Stimulated activated CD4-positive, alpha-beta T cell treated with anti-CD3 and anti-CD28 coated beads, Interleukin-12 subunit alpha, Interleukin-12 subunit beta, amount 100 ng/mL, for 4 hours (primary cell): ENCODE measurements at places on chromosomes 13 and 19.

- no peak for DNase-seq
These were observed 8.4 kb upstream of the KCTD12 start for GRCh38 chr13:76894401-76895110.

- no peak for DNase-seq
These were observed 86.2 kb upstream of the MBNL2 start for GRCh38 chr13:97135883-97136282.

GRCh38 chr13:95603887-95604555 lies 40.5 kb downstream of the DZIP1 start:
- DNase-seq, result no peak

GRCh38 chr19:33238481-33239149 lies 13.0 kb upstream of the SLC7A10 start:
- no peak for DNase-seq

- DNase-seq, result no peak
These were observed 533.0 kb downstream of the MYO16 start for GRCh38 chr13:109162248-109163036.

DNA sequence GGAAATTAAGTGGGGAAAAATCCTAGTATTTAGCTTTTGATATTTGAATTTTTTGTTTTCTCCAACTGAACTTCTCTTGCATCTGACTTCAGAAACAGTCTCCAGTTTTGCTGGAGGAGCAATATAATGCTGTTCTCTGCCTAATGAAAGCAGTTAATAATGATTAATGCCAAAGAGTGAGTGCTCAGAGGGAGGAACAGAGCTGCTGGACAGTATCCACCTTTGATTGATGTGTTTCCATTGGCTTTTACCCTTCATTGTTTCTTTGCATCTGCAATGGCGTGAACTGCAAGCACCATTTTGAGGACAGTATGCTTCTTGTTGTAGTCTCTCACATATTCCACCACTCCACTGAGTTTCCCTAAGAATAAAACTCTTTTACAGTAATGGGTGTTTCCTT lies 193.4 kb downstream of the ITGBL1 start:
- no peak for DNase-seq

GRCh38 chr19:44571830-44572580 lies 41.4 kb upstream of the IGSF23 start:
- no peak for DNase-seq

GRCh38 chr19:19257137-19257536 lies 16.0 kb downstream of the TM6SF2 start:
- no peak for DNase-seq

GRCh38 chr13:74246487-74246886 lies 112.3 kb upstream of the KLF12 start:
- DNase-seq, result no peak

DNA sequence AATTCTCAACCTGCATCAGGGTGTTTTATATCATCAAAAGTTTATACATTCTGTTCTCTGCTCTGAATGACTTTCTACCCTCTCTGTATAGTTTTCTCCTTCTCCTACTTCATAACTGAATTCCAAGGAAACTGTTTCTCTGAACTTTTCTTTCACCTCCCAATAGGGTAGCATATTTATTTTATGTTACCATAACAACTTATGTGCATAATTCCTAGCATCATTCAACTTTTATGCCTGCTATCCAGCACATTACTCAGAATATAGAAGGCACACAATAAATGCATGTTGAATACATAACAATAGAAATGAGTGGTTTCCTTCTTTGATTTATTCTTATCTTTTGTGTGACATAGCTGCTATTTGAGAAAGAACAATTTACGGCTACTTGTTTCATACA lies 2385.0 kb downstream of the PCDH9 start:
- DNase-seq, result no peak

DNA sequence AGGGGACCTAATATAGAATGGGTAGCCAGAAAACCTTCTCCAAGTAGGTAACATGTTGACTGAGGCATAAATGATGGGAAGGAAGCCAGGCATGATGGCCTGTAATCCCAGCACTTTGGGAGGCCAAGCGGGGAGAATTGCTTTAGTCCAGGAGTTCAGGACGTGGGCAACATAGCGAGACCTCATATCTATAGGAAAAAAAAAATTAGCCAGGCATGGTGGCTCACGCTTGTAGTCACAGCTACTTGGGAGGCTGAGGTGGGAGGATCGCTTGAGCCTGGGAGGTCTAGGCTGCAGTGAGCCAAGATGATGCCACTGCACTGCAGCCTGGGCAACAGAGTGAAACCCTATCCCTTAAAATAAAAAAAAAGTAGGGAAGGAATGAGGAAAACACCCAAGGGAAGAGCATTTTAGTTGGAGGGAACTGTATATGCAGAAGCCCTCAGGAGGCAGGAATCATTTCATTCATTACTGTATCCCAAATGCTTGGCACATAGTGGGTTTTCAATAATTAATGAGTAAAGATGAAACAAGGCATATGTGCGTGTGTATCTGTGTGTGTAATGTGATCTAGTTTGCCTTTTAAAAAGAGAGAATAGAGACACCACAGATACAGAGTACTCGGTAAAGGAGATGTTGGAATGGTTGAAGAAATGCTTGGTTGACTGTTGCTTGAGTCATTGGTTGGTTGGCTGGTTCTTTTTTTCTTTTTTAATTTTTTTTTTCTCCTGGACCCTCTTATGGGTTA lies 2.2 kb upstream of the NUP62 start:
- no peak for DNase-seq

DNA sequence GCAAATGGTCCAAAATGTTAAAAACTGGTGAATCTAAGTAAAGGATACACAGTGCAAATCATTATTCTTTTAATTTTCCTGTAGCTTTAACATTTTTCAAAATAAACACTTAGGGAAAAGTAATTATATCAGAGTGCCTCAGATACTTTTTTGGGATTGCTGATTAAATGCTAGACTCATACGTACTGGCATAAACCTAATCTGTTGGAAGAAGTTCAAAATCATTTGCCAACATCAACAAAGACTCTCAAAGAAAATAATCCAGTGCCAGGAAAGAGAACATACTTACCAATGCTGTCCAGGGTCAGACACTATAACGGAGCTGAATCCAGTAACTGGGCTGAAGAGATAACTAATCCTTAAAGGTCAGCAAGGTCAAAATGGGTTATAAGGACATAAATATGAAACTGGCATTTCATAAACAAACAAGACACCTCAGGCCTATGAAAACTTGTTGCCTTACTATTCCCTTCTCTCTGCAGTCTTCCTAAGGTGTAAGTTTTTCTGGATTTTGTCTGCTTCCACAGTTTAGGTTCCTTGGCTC lies 3.3 kb upstream of the ZNF420 start:
- no peak for DNase-seq

DNA sequence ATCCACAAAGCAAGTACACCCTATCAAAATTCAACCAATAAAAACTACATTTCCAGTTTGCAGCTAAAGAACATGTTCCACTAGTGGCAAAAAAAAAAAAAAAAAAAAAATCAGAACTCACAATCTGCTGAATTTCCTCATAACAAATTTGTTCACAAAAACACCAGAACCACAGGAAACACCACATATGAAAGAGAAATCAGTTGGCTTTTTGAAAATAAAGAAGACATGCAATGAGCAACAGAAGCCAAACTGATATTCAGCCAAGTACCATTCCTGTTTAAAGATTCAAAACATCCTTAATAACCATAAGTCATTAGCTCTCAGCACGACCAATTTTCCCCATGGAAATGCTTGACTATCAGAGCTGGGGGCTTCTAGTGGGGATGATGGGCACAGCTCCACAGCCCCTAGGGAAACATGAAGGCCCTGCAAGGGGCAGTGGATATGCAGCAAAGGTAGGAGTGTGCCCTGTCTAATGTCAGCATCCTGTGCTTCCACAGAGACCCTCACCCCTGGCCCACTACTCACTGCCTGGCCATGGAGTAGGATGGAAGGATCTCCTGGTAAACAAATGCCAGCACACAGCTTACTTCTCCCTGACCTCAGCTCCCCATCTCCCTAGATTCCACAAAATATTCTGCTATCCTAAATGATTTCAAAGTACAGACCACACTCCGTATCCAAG lies 74.0 kb upstream of the DOCK9 start:
- DNase-seq, result no peak

DNA sequence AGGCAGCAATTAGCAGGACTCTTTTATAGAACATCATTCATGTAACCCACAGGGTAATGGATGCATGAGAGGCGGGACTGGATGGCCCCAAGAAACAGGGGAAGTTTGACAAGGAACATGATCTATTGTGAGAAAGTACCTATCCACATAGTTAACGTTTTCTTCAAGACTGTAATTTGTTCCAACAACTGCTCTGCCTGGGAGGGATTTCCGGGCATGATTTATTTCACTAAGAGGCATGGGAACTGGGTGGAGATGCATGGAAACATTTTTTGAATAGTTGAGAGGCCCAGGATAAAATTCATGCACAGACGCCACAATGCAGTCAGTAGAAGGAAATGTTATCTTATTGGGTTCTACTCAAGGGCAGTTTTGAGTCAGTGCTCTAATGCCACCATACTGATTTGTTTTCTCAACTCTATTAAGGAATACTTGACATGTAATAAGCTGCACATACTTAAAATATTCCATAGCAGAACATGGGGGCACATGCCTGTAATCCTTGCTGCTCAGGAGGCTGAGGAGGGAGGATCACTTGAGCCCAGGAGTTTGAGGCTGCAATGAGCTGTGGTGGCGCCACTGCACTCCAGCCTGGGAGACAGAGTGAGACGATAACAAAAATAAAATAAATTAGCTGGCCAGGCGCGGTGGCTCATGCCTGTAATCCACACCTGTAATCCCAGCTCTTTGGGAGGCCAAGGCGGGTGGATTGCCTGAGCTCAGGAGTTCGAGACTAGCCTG lies 9.9 kb upstream of the ATG4D start:
- no peak for DNase-seq

DNA sequence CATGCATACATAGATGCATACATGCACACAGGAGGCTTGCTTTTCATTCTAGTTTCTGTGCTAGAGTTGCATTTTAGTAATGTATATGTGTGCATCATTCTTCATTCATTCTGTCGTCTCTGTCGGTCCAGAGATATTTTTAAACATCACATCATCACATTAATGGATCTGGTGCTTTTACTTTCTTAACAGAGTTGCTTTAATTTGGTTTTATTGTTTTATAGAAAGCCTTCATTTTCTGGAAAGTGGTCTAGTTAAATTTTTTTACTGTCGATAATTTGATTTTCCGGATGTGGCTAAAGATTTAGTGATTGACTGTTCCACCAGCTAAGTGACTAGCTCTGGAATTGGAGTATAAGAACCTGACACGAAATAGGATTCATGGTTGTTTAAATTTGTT lies 16.9 kb downstream of the BIVM start:
- no peak for DNase-seq
